Left hindlimb (tissue), 1 donor: ENCODE measurements at places on chromosomes 12 and 14.

GRCh38 chr12:89468017-89468416 is 56.6 kb downstream of the GALNT4 start:
- no peak for DNase-seq

DNA sequence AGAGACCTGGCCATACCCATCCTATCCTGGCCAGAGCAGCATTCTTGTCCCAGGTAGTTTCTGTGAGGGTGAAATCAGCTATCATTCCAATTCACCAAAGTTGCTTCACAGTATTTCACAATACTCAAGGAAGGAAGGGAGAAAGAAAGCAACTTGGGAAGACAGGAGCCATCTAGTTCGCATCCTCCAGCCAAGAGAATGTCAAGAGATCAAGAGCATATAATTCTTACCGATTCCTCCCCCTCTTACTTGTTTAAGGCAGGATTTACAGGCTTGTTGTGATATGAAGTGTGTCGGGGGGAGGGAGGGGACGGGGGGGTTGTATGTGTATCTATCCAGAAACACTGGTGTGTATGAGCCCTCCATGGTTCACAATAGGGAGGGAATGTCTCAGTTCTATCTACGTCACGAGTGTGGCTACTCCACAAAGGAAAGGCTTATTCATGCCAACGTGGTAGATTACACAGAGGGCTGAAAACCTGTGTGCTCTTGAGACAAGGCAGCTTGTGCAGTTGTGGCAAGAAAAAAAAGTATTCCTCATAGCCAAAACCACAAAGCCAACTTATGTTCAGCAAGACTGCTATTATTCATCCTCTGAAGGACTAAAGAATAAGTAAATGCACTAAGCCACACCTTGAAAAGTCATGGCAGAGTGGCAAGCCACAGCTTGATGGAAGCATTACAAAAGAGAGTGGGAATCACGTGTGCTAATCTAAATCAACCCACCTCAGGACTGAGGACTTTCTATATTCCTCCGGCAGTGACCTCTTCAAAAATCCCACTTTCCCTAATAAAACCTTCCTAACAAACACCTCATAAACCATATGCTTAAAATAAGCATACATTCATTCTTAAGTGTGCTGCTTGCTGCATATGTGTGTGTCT is 35.0 kb downstream of the CORO1C start:
- no peak for DNase-seq

DNA sequence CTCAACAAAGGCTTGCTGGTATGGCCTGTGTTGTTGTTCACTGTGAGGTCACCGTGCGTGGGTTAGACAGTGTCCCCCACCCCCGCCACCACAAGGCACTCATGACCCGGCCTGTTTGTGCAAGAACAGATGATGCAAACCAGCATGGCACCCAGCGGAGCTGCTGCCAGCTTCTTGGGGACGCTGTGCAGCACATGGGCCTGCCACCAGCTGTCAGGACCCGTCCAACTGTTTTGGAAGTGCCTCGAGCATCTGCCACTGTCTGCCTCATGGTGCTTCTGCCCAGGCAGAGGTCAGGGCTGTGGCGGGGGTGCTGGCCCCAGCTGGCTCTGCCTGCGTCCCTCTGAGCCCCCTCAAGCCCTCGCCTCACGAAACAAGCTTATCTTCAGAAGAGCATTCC is 1.5 kb downstream of the ASB2 start:
- no peak for DNase-seq

GRCh38 chr14:89484051-89484844 is 67.2 kb upstream of the FOXN3 start:
- no peak for DNase-seq

- no peak for DNase-seq
These were observed 7.4 kb downstream of the SERPINA12 start for GRCh38 chr14:94501588-94502516.

GRCh38 chr12:10214136-10214894 is 1.6 kb downstream of the GABARAPL1 start:
- DNase-seq: no peak

DNA sequence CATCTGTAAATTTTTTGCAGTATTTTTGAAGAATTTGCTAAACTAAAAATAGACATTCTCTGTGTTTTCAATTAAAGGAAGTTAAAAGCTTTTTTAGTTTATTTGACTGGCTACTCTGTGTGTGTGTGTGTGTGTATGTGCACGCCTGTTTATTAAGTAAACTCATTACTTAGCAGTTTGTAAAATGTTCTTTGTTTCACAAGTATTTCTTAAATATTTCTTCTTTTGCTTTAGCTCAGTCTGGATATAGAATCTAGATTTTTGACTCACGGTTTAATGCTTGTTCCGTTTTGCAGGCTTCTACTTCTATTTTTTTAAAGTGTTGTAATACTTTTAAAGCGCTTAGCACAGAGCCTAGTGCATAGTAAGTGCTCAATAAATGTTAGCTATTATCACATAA is 46.5 kb upstream of the KCNMB4 start:
- DNase-seq: no peak

- DNase-seq: no peak
These were observed 35.8 kb downstream of the SUSD6 start for GRCh38 chr14:69647213-69647612.
